ENCODE measurements at places on chromosomes 5 and 9.

DNA sequence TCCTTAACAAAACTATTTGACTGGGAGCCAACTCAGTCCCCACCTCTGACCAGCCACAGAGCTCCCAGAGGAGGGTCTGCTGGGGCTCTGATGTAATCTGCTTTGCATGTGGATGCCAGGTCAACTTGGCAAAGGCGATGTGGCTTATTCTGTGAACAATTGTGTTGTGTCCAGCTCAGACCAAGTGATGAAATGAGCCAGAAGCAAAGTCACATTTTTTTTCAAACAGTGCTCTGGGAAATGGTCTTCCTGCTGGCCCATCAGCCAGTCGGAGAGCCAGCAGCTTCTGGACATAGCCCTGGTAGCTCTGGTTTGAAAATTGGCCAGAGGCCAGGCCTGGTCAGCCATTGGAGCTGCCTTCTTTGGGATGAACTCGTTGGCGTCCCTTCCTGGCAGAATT, 86.5 kb downstream of the ANGPTL2 start:
- DNase-seq, result no peak

GRCh38 chr5:148659641-148660345, 5.5 kb upstream of the HTR4 start:
- no peak for DNase-seq

- no peak for DNase-seq
These were observed 2.0 kb upstream of the ANP32B start for GRCh38 chr9:97980918-97981845.

- no peak for DNase-seq
These were observed 147.7 kb downstream of the BARX1 start for GRCh38 chr9:93807166-93808074.

DNA sequence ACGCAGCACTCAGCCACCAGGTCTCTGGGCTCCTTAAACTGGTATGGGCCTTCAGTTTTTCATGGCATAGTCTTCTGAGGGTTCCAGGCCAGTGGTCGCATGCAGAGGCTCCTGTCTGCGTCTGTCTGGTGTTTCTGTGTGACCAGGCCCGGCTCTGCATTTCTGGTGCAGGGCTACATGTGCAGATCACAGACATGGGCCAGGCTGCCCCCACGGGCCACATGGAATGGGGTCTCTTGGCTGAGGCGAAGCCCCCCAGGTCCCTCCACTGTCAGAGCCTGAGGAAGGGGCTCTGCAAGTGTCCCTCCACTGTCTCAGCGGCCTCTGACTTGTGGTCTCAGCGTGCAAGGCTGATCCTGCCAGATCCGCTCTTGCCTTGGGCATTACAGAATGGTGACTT, 15.6 kb upstream of the CARD19 start:
- DNase-seq, result no peak

DNA sequence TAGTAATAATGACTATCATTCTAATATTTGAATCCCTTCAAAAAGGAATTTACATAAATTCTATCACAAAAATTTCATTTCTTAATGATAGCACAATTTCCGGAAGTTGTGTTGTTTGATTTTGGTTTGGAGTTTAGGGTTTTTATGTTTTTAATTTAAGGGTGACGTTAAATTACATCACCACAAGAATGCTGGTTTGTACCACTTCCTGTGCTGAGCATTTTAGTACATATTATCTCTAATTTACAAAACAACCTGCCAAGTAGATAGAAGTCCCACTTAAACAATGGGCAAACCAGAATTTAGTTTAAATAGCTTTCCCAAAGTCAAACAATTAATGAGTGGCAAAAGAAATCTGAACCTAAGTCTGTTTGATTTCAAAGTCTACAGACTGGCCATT, 63.4 kb downstream of the DENND1A start:
- no peak for DNase-seq

DNA sequence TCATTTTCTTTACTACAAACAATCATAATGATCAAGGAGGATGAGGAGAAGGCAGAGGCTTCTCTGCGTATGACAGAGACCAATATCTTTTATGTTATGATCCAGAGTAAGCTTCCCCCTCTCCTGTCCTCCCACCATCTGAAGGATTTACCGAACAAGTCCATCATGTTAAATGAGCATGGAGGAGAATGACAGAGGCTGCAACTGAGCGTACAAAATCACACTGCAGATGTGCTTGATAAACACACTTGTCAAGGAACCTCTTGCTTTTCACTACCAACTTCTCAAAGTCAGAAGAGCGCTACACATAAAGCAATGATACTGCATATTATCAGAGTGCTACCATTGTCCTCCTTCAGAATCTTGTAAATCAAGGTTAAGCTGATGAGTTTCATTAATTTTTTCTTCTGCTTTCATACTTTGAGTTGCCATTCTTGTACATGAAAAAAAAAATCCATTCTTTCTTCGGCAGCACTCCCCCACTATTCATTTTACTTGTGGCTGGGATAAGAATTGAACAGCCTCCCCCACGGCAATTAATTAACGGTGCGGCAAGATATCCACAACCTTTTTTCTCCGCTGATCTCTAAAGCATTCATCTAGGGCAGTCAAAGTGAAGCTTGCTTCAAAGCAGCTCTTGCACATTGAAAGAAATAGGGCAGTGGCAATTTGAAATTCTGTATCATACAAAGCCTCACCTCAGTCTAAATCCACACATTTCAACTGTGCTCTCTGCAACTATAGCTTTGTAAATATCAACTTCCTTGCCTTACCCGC, 673.9 kb upstream of the DMAC1 start:
- no peak for DNase-seq

- no peak for DNase-seq
These were observed 71.5 kb upstream of the ANXA1 start for GRCh38 chr9:73080110-73080694.

DNA sequence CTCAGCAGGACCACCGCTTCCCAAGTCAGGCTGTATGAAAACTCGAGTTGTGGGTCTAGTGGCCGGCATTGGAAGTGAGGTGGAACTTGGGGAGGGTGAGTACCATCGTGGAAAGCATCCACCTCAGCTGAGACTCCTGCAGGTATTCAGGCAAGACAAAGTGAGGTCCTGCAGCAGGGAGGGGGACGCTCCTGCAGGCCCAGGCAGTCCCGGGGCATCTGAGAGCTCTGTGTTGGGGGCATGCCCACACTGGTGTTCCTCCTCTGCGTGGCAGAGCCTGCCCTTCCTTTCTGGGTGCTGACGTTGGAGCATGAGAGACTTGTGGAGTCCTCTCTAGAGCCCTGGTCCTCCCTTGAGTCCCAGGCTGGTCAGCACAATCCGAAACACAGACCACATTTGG, 187.7 kb downstream of the CACNA1B start:
- DNase-seq, result no peak

DNA sequence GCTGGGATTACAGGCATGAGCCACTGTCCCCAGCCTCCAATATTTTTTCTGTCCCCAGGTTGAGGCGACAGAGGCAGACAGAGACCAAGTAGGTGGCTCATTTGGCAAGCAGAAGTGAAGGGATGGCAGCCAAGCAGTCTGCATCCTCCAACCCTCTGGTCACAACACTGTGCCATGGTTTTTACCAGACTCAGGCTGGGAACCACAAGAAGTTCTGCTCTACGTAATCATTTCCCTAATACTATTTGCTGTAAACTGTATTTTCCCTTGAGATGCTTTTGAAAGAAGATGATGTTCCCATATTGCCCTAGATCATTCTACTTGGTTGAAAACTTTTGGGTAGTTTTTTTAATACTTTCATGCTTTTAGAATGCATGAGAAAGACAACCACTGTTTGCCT, 40.5 kb downstream of the PTTG1 start:
- DNase-seq, result no peak

GRCh38 chr5:66596636-66597182, 516 bp downstream of the MAST4 start:
- no peak for DNase-seq

DNA sequence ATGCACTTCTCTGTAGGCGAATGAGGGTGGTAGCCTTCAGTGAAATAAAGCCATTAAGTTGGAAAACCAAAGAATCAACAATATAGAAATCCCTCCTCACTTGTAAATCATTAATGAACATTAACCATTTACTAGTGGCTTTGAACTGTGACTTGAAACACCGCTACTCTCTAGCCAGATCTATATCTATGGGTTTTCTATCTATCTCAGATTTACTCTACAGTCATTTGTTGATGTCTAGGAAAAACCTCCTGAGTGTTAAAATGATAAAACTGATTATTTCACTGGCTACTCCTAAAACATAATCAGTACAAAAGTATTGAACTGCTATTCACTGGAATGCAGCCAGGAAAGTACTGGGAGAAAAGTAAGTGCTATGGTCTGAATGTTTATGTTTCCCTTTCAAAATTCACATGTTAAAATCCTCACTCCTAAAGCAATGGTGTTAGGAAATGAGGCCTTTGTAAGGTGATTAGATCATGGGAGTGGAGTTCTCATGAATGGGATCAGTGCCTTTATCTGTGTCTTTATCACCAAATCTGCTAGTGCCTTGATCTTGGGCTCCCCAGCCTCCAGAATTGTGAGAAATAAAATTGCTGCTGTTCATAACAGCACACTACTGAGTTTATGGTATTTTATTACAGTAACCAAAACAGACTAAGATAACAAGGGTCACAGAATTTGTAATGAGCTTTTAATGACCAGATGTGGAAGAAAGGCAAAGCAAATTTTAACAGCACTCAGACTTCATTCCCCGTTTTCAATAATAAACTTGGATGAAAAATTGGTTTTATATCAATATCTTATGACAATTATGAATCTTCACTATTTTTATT, 8.6 kb upstream of the OXCT1 start:
- DNase-seq, result no peak

DNA sequence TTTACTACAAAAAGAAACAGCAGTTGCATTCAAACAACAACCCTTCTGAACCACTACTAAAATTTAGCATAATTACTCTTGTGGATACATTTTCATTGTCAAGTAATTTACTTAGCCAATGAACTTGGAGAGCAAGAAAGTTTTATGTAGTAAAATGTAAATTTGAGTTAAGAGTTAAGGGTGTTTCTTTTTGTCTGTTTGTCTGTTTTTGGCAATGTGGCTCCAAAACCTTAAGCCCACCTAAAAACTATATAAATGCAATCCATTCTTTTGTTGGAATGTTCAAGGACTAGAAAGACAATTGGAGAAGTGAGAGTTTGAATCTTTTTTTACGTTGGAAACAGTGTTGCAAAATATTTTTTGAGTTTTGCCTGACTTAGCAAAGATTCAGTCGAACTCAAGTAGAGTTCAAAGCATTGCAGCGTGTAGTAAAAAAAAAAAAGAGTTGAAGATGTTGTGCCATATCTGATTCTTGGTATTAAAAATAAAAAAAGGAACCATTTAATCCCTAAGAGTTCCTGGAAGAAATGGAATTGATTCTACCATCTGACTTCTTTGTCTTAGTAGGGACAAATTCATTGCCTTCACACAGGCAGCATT, 867 bp downstream of the SYK start:
- no peak for DNase-seq

- no peak for DNase-seq
These were observed 601.1 kb downstream of the TLR4 start for GRCh38 chr9:118305331-118305730.

DNA sequence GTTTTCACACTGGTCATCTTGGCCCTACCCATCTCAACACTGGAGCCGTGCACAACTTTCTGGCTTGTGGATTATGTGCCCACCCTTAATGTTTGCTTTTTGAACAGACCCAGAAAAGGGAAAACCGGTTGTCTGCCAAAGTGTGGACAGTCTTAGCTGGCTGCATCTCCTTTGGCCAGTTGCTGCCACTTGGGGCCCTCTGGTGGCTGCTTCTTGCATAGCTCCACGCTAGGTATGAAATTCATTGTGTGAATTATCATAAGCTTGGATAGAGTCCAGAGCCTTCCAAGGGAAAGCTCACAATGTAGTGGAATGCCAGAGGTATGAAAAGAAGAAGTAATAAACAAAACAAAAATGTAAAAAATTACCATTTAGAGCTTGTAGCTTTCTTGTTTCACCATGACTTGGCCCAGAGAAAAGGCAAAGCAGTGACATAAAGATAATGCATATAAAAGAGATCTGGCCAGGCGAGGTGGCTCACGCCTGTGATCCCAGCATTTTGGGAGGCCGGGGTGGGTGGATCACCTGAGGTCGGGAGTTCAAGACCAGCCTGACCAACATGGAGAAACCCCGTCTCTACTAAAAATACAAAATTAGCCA, 12.5 kb upstream of the SLC36A3 start:
- peak; percentile 22 for DNase-seq

- no peak for DNase-seq
These were observed 34.9 kb downstream of the GABRA6 start for GRCh38 chr5:161720460-161720859.

DNA sequence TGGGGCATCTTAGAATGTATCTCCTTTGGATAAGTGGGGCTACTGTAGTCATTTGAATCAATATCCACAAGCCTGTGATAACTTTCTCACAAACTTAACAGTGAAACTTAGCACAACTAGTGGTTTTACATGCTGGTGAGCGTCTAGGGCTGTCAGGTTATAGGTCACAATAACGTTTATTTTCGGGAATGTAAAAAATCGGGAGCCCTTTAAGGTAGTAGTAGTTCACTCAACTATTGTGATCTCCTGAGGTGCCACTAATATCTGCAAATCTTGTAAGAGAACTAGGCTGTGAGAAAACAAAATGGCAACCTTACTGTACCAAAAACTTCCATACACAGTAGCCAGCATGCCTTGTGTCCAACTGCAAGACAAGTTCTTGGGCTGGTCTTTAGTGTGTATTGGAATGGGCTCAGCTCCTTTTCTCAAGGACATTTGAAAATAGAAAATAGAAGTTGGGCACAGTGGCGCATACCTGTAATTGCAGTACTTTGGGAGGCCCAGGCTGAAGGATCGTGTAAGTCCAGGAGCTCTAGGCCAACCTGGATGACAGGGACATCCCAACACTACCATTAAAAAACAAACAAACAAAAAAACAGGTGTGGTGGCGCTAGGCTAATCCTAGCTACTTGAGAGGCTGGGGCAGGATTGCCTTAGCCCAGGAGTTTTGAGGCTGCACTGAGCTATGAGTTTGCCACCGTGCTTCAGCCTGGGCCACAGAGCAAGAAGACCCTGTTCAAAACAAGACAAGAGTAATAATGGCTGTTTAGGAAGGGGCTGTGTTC, 5.2 kb upstream of the PKN3 start:
- no peak for DNase-seq

- no peak for DNase-seq
These were observed 35.7 kb downstream of the SLC6A3 start for GRCh38 chr5:1409381-1410110.

- DNase-seq, result no peak
These were observed 7.2 kb downstream of the PTBP3 start for GRCh38 chr9:112326194-112326593.

All from stimulated activated CD4-positive, alpha-beta T cell treated with anti-CD3 and anti-CD28 coated beads, Interleukin-1b, Interleukin-23, amount 100 ng/mL, for 1 hour (primary cell).